Liver (tissue), 10 donors: ENCODE measurements at places on chromosomes 3 and 15. TPM values are rescaled to one million over a fixed set of nuclear protein-coding genes. Genes with fewer than 3 reads are reported as not detected.

DNA sequence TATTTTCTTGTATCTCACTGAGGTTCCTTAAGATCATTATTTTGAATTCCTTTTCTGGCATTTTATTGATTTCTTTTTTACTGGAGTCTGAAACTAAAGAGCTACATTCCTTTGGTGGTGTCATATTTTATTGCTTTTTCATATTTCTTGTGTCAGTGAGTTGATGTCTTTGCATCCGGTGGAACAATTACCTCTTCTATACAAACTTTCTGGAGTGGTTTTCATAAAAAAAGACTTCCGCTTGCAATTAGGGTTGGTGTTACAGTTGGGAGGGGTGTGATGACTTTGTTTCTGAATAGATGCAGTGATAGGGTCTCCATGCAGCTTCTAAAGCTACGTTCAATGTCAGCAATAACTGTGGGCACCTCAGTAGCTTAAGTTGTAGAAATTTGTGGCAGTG, 181.7 kb downstream of the LPP start:
- DNase-seq = no peak

Gene CDCP1
- 0.25 TPM for polyA plus RNA-seq

Gene CACNA2D3
- polyA plus RNA-seq = 0.06 TPM

DNA sequence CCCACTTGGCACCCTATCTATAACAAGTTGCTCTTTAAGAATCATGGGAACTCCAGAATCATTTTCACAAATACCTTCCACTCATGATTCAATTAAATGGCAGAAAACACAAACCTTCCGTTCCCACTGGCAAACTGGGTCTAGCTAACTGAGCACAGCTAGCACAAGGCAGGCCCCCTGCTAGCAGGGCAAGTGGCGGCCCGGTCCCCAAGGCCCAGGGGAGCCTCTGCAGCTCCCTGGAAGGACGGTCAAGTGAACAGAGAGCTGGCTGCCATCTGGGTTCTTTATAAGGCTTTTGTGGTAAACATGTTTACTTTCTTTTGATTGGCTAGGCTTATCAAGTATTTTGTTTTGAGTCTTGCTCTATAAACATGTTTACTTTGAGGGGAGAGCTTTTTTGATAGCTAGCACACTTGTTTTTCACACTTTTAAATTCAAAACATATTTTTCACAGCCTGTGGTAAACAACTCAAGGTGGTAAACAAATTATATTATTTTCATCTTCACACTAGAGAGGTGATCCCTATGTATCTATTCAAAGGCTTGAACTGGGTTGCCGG, 81.4 kb downstream of the FOXP1 start:
- no peak for DNase-seq

Gene MEGF11
- polyA plus RNA-seq = 0.03 TPM

- DNase-seq = no peak
Observed at GRCh38 chr3:40035177-40035576, 225.8 kb downstream of the MYRIP start.

Gene MAP1A
- 0.15 TPM for polyA plus RNA-seq

Gene PROK2
- 0.36 TPM for polyA plus RNA-seq

DNA sequence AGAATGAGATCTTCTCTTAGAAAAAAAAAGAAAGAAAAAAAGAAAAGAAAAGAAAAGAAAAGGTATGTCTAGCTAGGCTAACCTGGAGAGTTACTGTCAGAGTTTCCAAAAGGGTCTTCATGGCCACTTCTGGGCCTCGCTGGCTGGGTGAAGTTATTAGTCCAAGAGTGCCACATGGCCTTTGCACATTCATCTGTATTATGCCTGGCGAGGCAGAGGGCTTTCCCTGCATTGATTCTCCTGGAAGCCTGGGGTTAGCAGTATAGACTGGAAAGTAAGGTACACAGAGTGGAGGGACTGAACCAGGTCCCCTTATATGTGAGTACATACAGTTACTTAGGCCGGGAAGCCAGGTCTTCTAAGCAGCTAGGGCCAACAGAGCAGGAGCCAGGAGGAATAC, 54.8 kb upstream of the CGNL1 start:
- no peak for DNase-seq

Gene GLDN
- 0.15 TPM for polyA plus RNA-seq

Gene CSTA
- polyA plus RNA-seq = 3.2 TPM

DNA sequence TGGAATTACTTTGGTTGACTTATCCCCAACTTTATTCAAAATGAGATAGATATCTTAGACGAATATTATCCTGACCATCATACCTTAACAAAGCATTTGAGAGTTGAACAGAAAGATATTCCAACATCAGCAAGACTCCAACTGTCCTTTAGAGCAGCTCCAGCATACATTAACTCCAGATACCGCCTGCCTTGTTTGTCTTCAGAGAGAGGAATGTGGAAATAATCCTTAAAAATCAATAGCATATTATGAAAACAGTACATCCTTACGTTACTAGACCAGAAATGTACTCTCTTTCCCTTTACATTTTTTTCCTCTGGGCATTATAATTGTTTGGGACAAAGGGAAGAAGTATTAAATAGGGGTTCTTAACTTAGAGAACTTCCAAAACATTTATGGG, 1.7 kb downstream of the ANKUB1 start:
- DNase-seq = no peak

DNA sequence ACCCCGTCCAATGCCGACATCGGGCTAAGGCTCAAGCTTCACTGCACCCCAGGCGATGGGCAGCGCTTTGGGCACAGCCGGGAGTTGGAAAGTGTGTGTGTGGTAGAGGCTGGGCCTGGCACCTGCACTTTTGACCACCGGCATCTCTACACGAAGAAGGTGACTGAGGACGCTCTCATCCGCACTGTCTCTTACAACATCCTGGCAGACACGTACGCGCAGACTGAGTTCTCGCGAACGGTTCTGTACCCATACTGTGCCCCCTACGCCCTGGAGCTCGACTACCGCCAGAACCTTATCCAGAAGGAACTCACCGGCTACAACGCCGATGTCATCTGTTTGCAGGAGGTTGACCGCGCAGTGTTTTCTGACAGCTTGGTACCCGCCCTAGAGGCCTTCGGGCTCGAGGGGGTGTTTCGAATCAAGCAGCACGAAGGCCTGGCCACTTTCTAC, 1.0 kb downstream of the PDE12 start:
- DNase-seq = peak; percentile 57

DNA sequence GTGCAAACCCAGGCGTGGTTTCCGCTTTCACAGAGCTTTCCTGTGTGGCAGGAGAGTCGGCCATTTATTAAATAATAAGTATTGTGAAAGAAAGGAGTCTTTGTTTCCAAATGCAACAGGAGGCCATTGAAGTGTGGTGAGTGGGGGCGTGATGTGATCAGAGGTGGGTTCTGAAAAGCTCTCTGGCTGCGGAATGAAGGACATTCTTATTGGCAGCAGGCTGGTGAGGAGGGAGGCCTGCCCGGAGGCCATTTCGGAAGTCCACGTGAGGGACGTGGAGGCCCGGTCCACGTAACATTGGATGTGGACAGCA, 11.1 kb downstream of the ARNT2 start:
- no peak for DNase-seq

DNA sequence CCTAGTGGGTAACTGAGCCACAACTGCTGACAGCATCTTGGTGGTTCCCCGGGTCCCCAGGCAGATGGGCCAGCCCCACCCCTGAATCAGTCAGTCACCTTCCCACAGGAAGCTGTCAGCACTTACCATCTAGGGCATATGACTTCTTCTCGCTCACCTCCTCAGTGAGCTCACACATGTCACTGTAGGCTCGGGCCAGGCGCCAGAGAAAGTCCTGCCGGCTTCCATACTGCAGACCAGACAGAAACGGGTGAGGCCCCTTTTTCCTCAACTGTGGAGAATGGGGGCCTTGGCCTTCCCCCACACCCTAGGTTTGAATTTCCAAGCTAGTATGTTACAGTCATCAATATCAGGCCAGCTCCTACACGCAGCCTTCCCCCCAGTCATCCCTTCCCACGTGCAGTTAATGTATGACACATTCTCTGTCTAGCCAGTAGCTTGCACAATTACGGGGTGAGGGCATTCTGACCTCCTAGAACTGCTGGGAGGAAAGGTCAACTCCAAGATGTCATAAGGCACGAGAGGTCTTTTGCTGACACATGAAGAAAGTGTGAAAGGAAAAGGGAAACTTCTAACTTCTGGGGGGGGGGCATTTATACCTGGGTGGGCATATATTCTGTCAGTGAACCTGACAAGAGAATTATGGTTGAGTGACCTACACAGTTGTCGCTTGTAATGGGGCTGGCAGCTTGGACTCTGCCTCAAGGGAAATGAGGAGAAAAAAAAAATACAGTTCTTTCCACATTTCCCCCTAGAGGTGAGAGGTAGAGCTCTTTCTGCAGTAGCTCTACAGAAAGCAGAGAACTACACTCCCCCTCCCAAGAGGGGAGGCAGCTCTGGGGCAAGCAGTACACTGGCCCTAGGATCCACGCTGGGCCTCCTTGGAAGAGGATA, 10.9 kb downstream of the RMDN3 start:
- DNase-seq = peak; percentile 50

DNA sequence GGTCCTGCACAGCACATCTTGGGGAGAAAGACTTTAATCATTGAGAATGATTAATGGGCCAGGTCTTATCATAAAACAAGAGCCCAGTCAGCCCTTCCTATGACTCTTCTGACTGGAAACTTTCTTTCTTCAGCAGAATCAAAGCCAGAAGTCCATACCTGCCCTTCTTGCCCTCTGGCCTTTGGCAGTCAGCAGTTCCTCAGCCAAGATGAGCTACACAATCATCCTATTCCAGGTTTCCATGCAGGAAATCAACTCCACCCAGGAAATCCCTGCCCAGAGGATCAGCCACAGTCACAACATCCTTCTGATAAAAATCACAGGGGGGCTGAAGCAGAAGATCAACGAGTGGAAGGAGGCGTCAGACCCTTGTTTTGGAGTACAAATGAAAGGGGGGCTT, 26.9 kb downstream of the ZNF589 start:
- no peak for DNase-seq

DNA sequence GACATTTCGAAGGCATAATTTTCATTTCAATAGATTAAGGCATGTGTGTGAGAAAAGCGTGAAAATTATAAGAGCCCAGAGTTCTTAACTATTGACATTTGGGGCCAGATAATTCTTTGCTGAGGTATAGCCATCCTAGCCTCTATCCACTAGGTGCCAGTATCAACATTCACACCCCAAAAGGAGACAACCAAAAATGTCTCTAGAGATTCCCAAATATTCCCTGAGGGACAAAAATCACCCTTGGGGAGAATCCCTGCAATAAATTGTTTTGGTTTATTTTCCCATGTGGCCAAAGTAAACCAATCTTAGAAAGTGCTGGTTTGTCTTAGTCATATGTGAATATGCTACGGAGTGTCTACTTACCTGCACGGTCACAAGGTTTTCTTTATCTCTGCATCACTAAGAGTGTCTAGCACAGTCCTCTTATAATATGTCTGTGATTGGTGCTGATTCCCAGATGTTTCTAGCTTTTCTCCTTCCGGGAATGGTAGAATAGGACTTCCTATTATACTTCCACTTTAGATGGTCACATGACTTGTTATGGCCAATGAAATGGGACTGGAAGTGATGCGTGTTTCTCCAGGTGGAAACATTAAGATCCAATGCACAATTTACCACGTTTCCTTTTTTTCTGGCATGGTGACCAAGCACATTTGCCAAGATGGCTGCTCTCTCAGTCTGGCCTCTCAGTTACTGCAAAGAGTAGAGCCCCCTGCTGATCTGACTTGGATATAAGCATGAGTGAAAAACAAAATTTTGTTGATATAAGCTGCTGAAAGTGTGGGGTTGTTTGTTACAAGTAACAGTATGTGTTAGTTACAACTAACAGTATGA, 8.0 kb upstream of the KBTBD8 start:
- no peak for DNase-seq

GRCh38 chr3:10247679-10248183, 528 bp upstream of the TATDN2 start:
- DNase-seq = no peak

Gene ST3GAL6
- polyA plus RNA-seq = 17.3 TPM

DNA sequence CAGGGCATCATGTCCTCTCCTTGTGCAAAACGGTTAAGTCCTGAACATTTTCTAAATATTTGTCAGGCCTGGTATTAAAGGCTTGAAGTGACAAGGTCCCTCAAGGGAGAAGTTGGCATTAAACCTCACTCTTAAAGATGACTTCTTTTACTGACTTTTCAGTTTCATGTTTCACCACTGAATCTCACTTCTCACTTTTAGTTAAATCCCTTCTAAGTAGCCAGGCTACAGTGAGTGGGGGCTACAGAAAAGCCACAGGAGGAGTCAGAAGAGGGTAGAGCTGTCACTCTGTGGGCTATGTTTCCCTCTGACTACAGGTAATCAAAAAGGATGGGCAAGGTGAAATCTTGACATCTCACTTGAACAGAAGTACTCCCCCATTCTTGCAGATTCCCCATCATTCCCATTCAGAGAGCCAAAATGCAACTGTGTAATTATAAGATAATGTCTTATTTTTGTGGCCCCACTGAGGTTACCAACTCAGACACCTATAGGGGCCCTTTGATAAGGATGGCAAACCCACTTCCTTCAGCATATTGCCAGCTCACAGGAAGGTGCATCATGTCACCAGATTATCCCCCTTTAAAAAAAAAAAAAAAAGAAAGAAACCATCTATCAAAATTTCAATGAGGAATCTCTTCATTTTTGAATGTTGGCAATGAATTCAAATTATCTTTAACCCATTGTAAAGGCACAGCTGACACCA, 790.1 kb upstream of the CFAP20DC start:
- DNase-seq = no peak

DNA sequence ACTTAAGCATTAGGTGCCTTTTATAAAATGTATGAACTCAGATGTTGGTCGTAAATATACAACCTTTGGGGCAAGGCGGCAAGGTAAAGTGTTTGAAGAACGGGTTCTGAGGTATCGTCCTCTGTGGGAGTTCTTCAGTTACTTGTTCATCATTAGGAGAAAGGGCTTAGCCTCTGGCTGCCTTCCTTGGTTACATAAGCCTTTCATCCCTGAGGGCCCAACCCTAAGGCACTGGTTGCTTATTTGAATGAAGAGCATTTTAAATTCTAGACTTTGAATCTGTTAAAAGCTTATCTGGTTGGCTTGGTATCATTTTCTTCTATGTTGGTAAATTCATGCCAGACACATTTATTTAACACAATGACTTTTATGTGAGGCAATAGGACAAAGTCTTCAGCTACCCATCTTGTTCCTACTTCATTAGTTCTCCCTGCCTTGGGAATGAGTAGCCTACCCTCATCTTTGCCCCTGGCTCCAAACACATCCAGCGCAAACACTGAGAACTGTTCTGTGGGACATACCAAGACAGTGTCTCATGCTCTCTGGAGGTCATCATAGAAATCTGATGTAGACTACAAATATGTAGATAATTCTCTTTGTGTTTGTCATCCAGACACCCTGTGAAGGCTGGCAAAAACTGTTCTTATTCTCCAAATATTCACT, 12.4 kb upstream of the CCDC80 start:
- no peak for DNase-seq

GRCh38 chr3:25000971-25001591, 427.0 kb upstream of the RARB start:
- no peak for DNase-seq
